ENCODE measurements at places on chromosomes 12 and 14.

DNA sequence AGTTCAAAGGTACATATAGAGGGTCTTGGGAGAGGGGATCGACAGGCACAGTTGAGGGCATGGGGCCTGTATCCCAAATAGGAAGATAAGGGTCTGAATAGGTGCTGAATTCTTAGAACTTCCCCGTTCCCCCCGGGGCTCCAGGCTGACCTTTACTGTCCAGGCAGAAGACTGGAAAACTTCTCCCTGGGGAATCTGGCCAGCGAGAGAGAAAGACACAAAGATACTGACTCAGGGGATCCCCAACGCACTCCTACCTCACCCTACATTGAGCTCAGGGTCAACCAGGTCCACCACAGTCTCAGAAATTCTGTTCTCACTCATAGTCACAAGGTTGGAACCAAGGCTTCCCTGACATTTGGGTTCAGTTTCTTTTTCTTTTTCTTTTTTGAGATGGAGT is 46.2 kb downstream of the ACACB start:
- H3K4me1 ChIP-seq = peaks cover 15% of the 10 kb centered on the region
- DNase-seq = no peak
- no peaks in the 10 kb centered on the region for H3K27me3 ChIP-seq

DNA sequence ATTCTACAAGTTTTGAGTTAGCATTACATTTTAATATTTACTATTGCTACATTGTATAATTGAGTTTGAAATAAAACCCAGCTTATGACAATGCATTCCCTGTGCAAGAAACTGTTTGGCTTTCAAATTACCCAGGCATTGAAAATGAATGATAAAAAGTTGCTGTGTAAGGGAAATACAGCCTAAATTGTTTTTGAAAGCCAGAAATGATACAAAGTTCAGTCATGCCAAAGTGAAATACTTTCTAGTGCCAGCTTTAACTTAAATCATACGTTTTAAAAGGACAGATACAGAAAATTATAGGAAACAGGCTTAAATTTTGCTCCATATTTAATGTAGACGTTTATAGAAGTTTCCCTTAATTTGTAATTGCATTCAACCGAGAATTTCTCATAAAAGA is 2.8 kb downstream of the MGAT2 start:
- no peak overlapping the region for H3K27ac ChIP-seq
- no peak for DNase-seq
- no peaks in the 10 kb centered on the region for H3K27me3 ChIP-seq
- peaks cover 11% of the 10 kb centered on the region for H3K4me1 ChIP-seq

GRCh38 chr12:14959916-14960496 is 1.4 kb downstream of the ARHGDIB start:
- H3K27ac ChIP-seq = no peak overlapping the region
- no peaks in the 10 kb centered on the region for H3K36me3 ChIP-seq
- DNase-seq = no peak
- peaks cover 2% of the 10 kb centered on the region for H3K4me1 ChIP-seq

DNA sequence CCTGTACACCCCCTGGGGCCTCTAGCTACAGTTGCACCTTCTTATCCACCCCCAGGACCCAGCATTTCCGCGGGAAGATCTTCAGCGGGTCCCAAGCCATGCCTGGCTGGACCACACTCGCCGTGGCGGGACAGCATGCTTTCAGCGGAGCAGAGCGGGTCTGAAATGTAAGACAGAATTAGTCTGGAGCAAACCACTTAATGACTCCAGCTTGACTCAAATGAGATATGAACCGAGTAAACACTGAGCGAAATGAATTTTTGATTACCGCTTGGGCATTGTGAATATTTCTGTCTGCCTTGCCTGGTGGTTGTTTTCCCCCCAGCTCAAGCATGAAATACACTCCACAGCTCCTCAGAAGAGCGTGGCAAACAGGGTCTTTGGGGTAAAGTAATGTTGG is 60.8 kb downstream of the SLC24A4 start:
- H3K4me1 ChIP-seq = no peaks in the 10 kb centered on the region
- no peaks in the 10 kb centered on the region for H3K27me3 ChIP-seq
- DNase-seq = no peak

DNA sequence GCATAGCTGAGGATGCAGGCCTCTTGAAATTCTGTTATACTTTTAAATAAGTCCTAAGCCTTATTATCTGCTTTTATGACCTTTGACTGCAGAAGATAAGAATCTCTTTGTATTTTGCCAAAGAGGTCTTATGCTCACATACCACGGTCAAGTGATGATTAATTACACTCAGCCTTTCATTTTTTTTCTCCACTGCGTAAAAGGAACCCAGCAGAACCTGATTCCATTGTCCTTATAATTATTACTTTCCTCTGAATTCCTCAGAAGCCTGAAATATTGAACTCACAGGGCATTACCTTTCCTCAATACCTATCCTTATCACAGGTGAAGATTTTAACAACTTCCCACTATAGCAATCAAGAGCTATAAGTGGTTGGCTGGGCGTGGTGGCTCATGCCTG is 498.7 kb upstream of the RPL10L start:
- H3K4me1 ChIP-seq = no peaks in the 10 kb centered on the region
- no peaks in the 10 kb centered on the region for H3K27me3 ChIP-seq
- H3K4me3 ChIP-seq = no peak overlapping the region
- H3K27ac ChIP-seq = no peak overlapping the region
- DNase-seq = no peak
- H3K36me3 ChIP-seq = no peaks in the 10 kb centered on the region

GRCh38 chr12:25775968-25776367 is 182.5 kb upstream of the RASSF8 start:
- H3K36me3 ChIP-seq = no peaks in the 10 kb centered on the region
- no peaks in the 10 kb centered on the region for H3K4me1 ChIP-seq
- no peak overlapping the region for H3K4me3 ChIP-seq
- H3K27me3 ChIP-seq = no peaks in the 10 kb centered on the region

DNA sequence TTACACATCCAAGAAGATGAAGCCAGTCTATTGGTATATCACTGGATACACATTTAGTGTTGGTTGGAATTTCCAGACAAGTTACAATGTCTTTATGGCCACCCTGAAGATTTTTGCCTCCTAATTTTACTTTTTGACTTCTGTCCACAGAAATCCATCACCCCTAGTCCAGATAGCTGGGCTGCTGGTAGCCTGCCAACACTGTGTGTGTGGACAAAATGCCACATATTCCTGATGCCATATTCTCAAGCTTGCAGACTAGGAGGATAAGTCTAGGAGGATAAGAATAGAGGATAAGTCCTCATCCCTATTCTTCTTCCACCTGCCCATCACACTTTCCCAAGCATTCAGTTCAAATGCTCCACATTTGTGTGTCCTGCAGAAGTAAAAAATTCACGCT is 4.6 kb downstream of the ESR2 start:
- H3K27ac ChIP-seq = no peak overlapping the region
- no peak for DNase-seq
- H3K27me3 ChIP-seq = no peaks in the 10 kb centered on the region

GRCh38 chr12:48422060-48422459 is 50.3 kb upstream of the ANP32D start:
- H3K4me1 ChIP-seq = peaks cover 5% of the 10 kb centered on the region
- no peak for DNase-seq
- no peak overlapping the region for H3K4me3 ChIP-seq
- no peaks in the 10 kb centered on the region for H3K27me3 ChIP-seq
- H3K27ac ChIP-seq = no peak overlapping the region

DNA sequence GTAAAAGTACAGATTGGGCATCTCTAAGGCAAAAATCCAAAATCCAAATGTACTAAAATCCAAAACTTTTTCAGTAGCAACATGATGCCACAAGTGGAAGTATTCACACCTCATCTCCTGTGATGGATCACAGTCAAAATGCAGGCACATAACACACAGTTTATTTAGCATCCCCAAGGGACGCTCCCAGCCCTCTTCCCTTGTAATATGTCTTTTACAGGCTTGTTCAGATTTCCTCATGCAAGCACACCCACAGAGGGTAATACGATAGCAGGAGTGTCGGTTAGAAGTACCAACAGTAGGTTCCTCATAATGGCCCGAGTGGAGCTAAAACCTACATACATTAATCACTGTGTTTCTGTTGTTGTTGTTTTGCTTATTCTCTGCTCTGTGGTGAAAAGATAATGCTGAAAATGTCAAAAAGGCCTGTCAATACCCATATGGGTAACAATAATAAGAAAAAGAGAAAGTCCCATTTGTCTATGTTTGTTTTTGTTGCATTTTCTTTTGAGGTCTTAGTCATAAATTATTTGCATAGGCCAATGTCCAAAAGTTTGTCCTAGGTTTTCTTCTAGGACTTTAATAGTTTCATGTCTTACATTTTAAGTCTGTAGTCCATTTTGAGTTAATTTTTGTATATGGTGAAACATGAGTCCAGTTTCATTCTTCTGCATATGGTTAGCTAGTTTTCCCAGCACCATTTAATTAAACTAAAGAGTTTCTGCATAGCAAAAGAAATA is 133.1 kb downstream of the LRIG3 start:
- H3K36me3 ChIP-seq = no peaks in the 10 kb centered on the region
- no peak for DNase-seq
- no peak overlapping the region for H3K4me3 ChIP-seq

- H3K27me3 ChIP-seq = no peaks in the 10 kb centered on the region
- no peaks in the 10 kb centered on the region for H3K4me1 ChIP-seq
- no peaks in the 10 kb centered on the region for H3K36me3 ChIP-seq
- H3K4me3 ChIP-seq = no peak overlapping the region
- no peak for DNase-seq
Observed at GRCh38 chr14:100524933-100525243, 62.3 kb downstream of the BEGAIN start.

DNA sequence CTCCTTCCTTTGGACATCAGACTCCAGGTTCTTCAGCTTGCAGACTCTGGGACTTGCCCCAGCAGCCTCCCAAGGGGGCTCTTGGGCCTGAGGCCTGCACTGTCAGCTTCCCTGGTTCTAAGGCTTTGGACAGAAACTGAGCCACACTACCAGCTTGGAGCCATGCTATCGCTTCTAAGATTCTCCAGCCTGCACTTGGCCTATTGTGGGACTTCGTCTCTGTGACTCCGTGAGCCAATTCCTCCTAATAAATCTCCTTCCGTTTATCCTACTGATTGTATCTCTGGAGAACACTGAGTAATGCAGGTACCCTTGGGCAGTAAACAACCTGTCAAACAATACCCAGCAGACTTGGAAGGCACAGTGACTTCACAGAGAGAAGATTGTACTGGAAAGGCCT is 24.9 kb upstream of the RHOJ start:
- H3K27ac ChIP-seq = no peak overlapping the region
- no peaks in the 10 kb centered on the region for H3K36me3 ChIP-seq
- H3K27me3 ChIP-seq = no peaks in the 10 kb centered on the region
- DNase-seq = no peak

DNA sequence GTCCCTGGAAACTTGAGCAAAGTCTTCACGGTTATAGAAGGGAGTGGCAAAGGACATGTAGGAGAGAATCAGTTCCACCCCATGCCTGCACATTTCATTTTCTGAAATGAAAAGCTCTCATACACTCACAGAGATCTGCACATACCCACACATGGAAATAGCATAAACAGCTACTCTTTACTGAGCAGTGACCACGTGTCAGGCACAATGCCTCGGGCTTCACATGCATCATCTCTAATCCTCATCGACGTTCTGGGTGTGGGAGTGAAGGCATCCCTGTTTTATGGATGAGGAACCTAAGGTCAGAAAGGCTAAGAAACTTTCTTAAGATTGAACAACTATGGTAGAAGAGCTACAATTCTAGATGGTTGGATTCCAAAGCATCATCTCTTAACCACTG is 198.8 kb downstream of the DAD1 start:
- no peak overlapping the region for H3K4me3 ChIP-seq
- no peak overlapping the region for H3K27ac ChIP-seq
- DNase-seq = no peak
- no peaks in the 10 kb centered on the region for H3K27me3 ChIP-seq

DNA sequence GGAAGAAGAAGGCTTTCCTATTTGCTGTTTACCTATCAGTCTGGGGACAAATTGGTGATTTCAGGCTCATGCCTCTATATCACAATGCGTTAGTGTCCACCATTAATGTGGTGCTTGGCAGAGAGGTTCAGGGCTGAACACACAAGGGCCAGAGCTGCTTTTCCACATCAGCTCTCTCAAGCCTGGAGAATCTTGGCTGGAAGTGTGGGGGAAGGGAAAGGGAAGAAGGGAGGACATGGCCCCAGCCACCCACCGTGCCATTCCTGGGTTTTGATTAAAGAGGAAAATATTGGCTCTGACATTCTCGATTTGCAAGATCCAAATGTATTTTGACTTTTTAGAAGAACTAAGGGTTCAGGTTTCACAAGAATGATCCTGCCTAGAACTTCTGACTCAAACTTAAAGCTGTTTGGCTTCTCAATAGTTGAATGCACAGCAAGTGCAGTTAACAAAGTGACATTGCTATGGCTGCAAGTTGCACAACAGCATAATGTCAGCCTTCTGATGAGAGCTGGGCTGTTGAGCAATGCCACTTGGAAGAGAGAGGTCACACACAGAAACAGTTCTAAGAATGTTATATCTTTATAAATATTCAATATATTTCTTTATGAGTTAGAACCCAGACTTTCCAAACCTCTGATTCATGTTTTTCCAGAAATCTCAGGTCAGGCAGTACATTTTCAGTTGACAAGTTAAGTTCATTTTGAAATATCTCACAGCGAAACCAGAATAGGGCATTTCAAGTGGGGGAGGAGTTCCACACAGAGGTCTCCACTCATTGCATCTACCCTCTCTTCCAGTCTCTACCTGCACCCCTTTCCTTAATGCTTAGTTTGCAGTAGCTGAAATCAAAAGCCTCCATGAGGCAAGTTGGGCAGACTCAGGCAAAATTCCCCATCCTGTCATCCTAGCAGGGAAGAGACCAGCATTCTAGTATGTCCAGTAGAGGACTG is 25.3 kb downstream of the IGF1 start:
- no peak overlapping the region for H3K27ac ChIP-seq
- H3K4me1 ChIP-seq = peaks cover 2% of the 10 kb centered on the region
- H3K36me3 ChIP-seq = no peaks in the 10 kb centered on the region
- H3K27me3 ChIP-seq = no peaks in the 10 kb centered on the region
- no peak overlapping the region for H3K4me3 ChIP-seq

GRCh38 chr14:52175982-52176502 is 91.5 kb upstream of the PTGDR start:
- H3K27me3 ChIP-seq = no peaks in the 10 kb centered on the region
- no peak overlapping the region for H3K4me3 ChIP-seq
- no peaks in the 10 kb centered on the region for H3K4me1 ChIP-seq
- no peak for DNase-seq

DNA sequence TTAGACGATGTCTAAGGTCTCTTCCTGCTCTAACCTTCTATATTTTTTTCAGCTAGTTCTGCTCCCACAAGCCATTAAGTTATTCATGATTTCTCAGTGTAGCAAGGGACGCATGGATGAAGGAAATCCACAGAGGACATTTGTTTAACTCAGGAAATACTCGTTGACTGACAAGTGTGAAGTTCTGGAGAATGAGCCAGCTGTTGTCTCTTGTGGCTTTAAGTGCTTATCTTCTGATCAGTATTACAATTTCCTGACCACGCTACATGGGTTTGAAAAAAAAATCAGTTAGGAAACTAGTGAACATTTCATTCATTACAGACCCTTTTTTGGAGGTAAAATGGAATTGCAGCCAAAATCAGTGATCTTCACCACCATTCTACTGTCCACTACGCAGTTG is 53.1 kb downstream of the GUCY2C start:
- H3K27ac ChIP-seq = no peak overlapping the region
- H3K4me3 ChIP-seq = no peak overlapping the region
- no peaks in the 10 kb centered on the region for H3K27me3 ChIP-seq
- H3K36me3 ChIP-seq = no peaks in the 10 kb centered on the region
- H3K4me1 ChIP-seq = no peaks in the 10 kb centered on the region
